ENCODE measurements at places on chromosomes 6 and 20.
A peak's percentile ranks its signal among the peaks of the same experiment; 100 is the strongest.

- DNase-seq: no peak
Measured at GRCh38 chr20:53448875-53449274, 144.8 kb downstream of the ZNF217 start.

GRCh38 chr6:27388293-27389197 is at the start of gene ZNF391:
Gene ZNF391, plus strand, starts transcription at chr6:27388759. Its CDS starts 11,612 bp downstream, at chr6:27400371.
- DNase-seq: peak; percentile 78

- no peak for DNase-seq
Measured at GRCh38 chr6:74479420-74479819, 726.4 kb downstream of the COL12A1 start.

DNA sequence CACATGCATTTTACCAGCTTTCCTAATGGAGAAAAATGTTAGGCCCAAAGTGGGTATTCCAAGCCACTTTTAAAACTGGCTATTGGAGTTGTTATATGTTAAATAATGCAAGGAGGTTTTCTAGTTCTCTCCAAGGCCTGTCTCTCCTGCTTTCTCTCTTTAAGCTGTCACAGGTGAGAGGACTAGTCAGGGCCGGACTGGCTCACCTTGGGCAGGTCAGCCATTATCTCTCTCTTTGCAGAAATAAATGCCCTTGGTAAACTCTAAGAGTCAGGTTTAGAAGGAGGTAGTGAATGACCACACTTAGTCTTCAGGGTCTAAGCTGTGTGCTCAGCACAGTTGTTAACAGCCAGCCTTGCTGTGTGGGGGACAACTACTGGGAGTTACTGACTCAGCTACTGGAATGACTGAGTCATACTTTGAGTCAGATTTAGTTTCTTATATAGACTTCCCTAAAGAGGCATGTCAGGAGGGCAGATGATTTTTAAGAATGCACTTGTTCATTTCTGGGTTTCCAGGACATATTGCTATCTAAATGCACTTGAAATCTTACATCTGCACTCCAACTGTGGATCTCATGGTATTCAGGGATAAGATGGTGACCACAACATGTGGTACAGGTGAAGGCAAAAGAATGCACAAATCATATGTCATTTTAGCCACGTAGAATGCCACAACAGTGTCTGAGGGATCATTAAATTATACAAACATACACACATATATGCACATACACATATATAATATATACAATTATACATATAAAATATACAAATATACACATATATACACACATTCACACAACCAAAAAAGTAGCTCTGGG is 719.4 kb downstream of the EPM2A start:
- peak; percentile 48 for DNase-seq

GRCh38 chr20:47784599-47785310 is 526 bp downstream of the SULF2 start:
- no peak for DNase-seq

GRCh38 chr6:119215885-119216590 is 133.5 kb downstream of the MAN1A1 start:
- no peak for DNase-seq

DNA sequence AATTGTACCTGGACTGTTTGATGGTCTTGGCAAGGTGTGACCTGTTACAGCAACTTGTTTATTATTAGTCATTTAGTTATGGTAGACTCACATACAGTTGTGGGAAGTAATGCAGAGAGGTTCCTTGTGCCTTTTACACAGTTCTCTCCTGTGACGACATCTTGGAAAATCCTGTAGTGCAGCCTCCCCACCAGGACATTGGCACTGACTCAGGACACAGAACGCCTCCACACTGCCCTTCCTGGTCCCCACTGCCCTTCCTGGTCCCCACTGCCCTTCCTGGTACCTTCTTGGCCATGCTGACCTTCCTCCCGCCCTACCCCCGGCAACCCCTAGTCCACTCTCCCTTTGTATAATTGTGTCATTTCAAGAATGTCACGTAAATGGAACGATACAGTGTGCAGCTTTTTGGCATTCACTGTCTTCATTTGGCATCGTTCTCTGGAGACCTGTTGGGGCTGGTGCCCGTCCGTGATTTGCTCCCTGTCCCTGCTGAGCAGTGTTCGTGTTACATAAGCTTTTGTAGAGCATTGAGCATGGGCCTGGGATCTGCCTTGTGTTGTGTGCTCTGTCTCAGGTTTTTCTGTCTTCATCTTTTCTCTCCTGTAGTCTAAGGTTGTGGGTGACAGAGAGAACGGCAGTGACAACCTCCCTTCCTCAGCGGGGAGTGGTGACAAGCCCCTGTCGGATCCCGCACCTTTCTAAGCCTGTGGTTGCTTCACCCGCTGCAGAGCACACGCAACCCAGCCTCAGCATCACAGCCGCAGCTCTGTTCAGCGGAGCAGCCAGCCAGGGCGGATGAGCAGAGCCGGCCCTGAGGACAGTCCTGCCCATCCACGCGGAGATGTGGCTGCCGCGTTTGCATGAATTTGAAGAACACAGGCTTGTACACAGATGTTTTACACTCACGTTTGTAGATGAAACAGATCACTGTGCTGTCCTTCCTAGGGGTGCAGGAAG is 5.4 kb upstream of the DNAJC5 start:
- no peak for DNase-seq

DNA sequence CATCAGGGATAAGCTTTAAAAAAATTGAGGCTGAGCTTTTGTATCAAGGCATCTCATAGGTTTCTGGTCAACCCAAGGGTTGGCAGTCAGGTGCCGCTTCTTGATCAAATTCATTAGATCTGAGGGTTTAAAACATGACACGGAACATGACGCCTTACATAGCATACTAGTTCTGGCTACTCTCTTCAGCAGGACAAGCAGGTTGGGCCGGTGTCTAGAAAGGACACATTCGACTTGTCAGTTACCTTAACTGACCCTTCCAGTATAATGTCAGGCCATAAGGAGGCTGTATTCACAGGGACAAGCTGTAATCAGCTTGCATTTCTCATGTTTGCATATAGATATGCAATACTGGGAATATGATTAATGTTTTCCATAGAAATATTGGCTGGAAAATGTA is 65.6 kb downstream of the PHACTR1 start:
- DNase-seq: no peak

GRCh38 chr6:84847390-84848160 is 83.2 kb upstream of the TBX18 start:
- DNase-seq: no peak

DNA sequence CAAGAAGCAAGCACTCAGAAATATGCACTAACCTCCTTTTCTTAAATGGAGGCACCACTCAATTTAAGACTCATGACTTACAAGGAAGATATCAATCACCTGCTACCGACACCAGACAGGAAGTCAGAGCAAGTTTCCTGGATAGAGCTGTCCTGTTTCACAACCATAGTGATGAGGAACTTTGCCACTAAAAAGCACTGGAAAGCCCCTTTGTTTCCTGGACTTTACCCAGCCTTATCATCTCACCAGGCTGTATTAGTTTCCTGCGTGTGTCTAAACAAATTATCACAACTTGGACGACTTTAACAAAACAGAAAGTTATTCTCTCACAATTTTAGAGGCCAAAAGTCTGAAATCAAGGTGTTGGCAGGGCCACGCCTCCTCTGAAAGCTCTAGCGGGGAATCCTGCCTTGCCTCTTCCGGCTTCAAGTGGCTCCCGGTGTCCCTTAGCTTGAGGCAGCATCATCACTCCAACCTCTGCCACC is 253.8 kb upstream of the STXBP5 start:
- DNase-seq: peak; percentile 11

Measured in stimulated activated CD4-positive, alpha-beta T cell treated with anti-CD3 and anti-CD28 coated beads, Interleukin-15, amount 100 ng/mL, for 24 hours (primary cell).